ENCODE measurements at places on chromosomes 2 and 18.

GRCh38 chr18:45820106-45820745, 5.2 kb upstream of the SIGLEC15 start:
- DNase-seq, result no peak

- DNase-seq, result no peak
Observed at GRCh38 chr2:160509016-160509415, 15.4 kb upstream of the RBMS1 start.

DNA sequence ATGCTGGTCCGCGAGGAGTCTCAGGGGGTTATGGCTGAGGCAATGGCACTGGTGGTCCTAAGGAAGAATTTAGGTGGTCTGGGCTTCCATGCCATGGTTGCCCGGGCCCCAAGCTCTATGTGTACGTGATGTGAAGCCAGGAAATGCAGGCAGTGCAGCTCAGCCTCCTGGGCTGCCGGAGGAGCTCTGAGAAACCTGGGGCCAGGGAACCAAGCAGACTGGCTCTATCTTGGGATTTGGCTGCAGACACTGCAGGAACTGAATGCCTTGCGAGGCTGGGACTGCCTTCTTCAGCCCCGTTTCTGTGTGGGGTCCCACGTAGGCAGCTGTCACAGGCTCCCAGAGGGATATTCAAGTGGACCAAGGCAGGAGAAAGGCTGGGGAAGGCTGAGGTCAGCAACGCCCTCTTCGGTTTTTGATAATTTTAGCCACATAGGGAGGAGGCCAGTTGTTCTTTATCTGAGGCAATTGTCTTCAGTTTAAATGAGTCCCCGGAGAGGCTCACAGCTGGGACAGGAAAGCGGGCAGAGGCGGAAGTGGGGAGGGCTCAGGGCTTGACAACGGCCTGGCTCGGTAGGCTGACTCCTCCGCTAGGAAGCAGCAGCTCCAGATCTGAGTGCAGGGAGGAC, 77.7 kb downstream of the RHOB start:
- DNase-seq, result no peak

- DNase-seq, result no peak
Observed at GRCh38 chr2:208609166-208609804, 202.7 kb downstream of the PTH2R start.

DNA sequence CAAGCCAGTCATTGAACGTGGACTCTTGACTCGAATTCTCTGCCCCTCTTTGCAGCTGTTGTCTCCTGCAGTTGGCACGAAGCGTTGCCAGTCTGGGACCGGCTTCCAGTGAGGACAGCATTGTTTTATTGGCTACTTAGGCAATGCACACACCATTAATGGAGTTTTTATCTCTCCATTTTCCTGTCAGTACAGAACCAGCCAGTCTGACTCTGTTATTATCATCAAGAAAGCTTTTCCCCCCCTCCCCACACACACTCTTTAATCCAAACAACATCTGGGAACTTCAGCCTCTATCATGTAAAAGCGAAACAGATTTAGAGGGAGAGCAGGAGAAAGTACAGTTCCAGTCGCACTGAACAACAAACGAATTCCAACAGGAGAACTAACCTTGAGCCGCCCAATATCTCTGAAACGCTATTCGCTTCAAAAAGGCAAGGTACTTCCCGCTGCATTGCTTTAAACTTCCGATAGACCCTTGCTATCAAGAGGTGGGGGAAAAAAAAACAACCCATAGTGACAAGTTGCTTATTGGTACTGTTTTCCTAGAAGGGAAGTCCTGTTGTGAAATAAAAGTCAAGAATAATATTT, 38.2 kb downstream of the ACVR1 start:
- DNase-seq, result no peak

DNA sequence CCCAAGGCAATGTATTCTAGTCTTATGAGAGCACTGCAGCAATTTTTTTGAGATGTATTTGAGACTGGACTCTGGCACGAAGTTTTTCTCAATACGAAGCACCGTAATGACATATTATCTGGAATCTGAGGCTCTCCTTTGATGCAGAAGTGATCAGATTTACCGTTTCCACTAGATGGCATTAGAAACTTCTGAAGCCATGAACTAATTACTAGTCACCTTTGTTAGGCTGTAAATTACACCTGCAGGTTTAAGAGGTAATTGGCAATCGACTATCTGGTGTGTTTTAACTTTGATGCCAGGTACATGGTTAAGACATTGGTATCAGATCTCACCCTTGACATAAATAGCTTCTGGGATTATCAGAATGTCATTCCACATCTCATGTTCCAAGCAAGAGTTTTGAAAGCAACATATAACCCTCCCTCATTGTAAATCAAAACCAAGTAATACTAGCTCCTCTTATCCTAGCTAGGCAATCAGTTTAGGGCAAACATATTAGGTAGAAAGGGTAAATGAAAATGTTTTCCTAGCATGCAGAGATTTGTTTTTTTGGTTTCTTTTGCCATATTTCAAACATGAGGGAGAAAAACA, 254.6 kb upstream of the SPRED2 start:
- DNase-seq, result no peak

DNA sequence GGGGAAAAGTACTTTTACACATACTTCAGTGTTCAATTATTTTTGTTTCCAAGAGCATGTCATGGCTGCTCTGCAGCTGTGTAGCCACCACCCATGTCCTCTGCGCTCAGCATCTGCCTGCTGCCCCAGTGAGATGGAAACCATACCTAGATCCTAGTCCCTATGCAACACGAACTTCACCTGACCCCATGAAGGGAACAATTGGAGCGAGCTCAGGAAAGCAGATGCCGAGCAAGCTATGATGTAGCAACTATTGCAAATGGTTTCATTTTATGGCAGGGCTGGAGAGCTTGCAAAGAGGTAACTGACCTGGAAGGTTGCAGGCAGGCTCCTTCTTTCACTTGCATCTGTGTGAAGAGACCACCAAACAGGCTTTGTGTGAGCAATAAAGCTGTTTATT, 1.3 kb upstream of the CCDC141 start:
- no peak for DNase-seq

DNA sequence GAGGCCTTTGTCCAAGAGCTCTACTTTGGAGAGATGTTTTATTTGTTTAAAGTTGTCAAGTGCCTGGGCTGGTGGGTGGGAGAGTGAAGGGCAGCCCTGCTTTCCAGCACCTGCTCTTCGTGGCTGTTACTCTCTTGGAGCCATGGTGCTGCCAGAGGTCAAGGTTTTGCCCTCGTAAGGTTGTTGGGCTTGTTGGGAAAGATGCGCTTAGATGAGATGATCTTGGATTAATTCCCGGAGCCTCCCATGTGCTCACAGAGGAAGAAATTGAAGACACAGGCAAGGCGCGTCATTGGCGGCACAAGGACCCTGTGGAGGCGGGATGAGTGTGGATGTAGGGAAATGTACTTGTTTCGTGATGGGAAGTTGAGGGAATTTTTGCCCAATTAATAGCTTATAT, 27.9 kb downstream of the ZCCHC2 start:
- no peak for DNase-seq

DNA sequence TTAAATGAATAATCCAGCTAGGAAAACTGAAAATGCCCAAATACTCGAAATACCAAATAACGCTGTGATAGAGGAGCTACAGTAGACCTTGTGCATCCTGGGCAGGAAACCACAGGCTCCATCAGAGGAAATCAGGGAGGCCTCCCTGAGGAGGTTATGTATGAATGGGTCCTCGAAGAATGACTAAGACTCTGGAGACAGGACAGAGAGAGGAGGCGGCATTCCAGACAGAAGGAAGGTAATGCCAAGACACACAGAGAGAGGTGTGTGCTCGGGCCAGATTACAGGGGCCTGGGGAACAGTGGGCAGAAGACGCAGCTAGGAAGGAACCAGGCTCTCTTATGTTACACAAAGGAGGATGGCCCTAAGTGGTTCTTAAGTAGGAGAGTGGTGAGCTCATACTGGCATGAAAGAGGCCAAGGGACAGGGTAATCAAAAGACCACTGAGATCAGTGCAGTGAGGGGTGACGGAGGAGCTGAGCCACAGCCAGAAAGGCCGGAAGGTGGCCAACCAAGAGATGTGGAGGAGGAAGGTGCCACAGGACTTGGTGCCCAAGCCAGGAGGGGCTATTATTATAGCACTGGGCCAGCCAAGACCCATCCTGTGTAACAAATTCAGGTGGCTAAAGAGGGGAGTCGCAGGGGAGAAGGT, 9.9 kb downstream of the ST3GAL5 start:
- DNase-seq, result no peak

GRCh38 chr2:211128287-211128686, 571.9 kb downstream of the CPS1 start:
- DNase-seq, result no peak

All from T-helper 22 cell (primary cell).